ENCODE measurements at places on chromosomes 4 and X.

GRCh38 chr4:129358571-129358970 is 262.6 kb downstream of the C4orf33 start:
- no peak for DNase-seq

GRCh38 chrX:8075636-8076035 is 95.4 kb downstream of the VCX2 start:
- DNase-seq = no peak

GRCh38 chr4:88584471-88584900 is 7.8 kb upstream of the HERC3 start:
- DNase-seq = no peak

DNA sequence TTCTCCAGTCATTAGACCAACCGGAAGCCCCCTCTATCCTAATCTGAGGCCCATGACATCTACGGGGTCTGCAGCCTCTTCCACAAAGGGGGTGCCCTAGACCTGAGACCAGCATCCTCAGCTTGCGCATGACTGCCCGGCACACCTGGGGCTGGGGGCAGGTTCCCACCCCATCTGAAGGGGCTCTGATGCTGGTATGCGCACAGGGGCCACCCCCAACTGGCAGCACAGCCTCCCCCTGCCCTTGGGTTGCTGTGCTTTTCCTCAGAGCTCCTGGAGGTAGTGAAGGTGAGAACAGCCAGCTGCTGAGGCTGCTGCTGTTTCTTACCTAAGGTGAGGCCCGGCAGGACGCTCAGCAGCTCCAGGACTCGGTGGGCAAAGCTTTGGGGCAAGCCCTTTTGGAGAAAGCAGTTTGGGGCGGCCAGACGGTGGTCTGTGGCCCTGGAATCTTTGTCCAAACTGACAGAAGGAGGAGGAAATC is 18.9 kb upstream of the CPLX1 start:
- DNase-seq = no peak

DNA sequence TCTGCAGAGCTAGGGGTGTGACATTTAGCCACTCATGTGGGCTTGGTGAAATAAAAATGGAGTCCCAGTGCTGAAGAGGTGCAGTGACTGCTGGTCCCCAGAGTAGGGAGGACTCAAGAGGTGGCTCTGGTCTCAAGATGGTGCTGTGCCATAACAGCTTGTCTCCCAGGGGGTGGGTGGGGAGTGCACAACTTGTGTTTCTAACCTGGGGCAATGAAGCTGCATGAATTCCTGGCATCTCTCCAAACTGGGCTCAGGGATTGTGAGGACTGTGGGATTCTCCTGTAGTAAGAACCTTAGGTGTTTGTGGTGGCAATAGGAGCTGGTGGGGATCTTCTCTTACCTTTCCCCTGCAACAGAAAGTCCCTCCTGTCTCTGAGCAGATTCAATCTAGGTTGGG is 278.9 kb upstream of the SFRP2 start:
- DNase-seq = no peak
